ENCODE measurements at places on chromosomes 16 and 17. TPM values are rescaled to one million over a fixed set of nuclear protein-coding genes. Genes with fewer than 3 reads are reported as not detected.

- no peak overlapping the region for H3K4me3 ChIP-seq
- DNase-seq: no peak
- H3K4me1 ChIP-seq: peaks cover 49% of the 10 kb centered on the region
- H3K36me3 ChIP-seq: no peaks in the 10 kb centered on the region
- H3K27me3 ChIP-seq: peaks cover 98% of the 10 kb centered on the region
Measured at GRCh38 chr17:48720266-48721008, 1.9 kb downstream of the PRAC1 start.

DNA sequence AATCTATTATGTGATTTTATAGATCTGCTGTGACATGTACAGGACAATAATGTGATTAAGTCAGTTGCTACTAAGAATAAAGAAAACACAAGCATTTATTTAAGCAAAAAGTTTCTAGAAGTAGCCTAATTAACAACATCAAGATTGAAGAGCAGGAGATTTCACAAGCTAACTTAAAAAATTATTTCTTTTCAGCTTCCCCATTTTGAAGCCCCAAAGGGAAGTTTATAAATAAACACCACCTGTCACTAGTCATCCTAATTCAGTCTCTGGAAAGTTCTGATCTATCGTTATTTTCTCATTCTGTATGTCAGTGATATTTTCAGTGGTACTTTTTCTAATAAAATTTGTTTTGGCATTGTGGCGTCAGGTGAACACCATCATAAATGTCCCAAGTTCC, 8.3 kb downstream of the CAPNS2 start:
- peaks cover 8% of the 10 kb centered on the region for H3K4me1 ChIP-seq
- no peak for DNase-seq
- H3K27me3 ChIP-seq: no peaks in the 10 kb centered on the region
- H3K27ac ChIP-seq: no peak overlapping the region
- no peak overlapping the region for H3K4me3 ChIP-seq

DNA sequence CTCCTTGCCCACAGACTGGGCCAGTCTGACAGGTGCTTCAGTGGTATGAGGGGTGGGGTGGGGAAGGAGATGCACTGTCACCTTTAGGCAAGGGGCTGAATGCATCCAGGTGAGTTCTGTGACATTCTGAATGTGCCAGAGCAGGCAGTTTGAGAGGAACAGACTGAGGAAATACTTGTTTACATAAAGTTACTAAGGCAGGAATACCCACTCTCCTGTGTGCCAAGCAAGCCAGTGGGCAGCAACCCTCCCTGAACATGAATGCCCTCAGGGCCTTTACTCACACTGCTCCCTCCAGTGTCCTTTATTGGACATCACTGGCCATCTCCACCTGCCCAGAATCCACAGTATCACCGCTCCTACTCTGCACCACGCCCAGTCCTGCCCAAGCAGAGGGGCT, 33.1 kb upstream of the ULK2 start:
- peaks cover 23% of the 10 kb centered on the region for H3K36me3 ChIP-seq
- no peak for DNase-seq

- H3K36me3 ChIP-seq: no peaks in the 10 kb centered on the region
- H3K4me1 ChIP-seq: no peaks in the 10 kb centered on the region
- no peak overlapping the region for H3K4me3 ChIP-seq
- DNase-seq: no peak
- H3K27me3 ChIP-seq: no peaks in the 10 kb centered on the region
Measured at GRCh38 chr16:46573008-46573833, 48.0 kb downstream of the SHCBP1 start.

DNA sequence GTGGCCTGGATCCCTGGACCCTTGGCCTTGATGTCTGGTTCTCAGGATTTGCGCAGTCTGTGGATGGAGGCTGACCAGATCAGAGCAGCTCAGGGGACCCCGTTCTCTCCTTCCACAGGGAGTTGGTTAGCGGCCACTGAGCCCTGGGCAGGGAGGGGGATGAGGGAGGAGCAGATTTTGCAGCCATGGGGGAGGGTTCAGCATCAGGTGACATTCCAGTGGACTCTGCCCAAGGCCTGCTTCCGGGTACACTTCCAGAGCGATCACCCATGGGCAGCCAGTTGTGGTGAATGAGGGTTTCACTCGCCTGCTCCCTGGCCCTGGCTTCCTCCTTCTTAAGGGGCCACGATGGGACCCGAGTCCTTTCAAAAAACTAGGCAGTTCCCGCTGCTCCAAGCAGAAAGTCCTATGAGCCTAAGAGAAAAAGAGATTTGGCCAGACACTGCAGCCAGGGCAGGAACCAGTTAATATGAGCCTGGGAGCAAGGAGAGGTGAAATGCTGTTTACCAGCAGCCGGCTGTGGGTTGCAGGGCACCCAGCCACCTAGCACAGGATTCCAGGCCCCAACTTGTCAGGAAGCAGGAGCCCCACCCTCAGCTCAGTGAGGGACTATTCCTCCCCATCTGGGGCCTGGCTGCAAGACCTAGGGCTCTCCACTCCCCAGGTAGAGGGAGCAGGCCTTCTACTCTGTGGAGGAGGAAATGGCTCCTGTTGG, 4.7 kb upstream of the GPRC5C start:
- peaks cover 38% of the 10 kb centered on the region for H3K27me3 ChIP-seq
- H3K27ac ChIP-seq: peak overlapping the region; percentile 99
- H3K4me1 ChIP-seq: peaks cover 59% of the 10 kb centered on the region
- no peaks in the 10 kb centered on the region for H3K36me3 ChIP-seq

GRCh38 chr16:66020642-66021041, 345.8 kb upstream of the CDH5 start:
- H3K36me3 ChIP-seq: no peaks in the 10 kb centered on the region
- no peak overlapping the region for H3K4me3 ChIP-seq
- no peaks in the 10 kb centered on the region for H3K4me1 ChIP-seq
- H3K27me3 ChIP-seq: no peaks in the 10 kb centered on the region
- no peak overlapping the region for H3K27ac ChIP-seq
- DNase-seq: no peak

GRCh38 chr16:86067516-86067915, 168.6 kb downstream of the IRF8 start:
- H3K36me3 ChIP-seq: no peaks in the 10 kb centered on the region
- no peak for DNase-seq
- H3K27me3 ChIP-seq: no peaks in the 10 kb centered on the region
- no peak overlapping the region for H3K27ac ChIP-seq
- H3K4me1 ChIP-seq: no peaks in the 10 kb centered on the region

DNA sequence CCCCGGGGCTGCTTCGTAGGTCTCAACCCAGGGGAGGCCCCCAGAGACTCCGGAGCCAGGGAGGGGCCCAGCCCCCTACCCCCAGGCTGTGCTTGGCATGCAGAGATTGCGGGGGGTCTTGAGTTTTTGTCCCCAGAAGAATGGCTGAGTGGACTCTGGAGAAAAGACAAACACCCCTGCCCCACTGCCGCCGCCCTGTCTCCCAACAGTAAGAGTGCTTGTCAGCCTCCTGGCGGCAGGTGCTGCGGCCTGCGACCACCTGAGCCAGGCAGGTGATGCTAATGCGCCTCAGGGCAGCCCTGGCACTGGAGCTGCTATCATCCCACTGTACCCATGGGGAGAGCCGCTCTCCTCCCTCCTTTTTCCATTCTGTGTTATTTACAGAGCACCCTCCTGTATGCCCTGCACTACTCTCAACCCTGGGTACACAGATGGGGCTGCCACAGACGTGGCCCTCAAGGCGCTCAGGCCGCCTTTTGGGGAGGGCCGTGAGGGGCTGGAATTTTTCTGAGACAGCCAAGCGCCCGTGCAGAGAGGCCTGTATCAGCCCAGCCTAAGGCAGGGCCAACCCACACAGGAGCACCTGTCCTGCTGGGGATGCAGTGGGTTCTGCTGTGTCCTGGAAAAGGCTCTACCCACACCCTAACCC, 2.6 kb upstream of the IL17C start:
- H3K36me3 ChIP-seq: peaks cover 24% of the 10 kb centered on the region
- H3K4me3 ChIP-seq: no peak overlapping the region
- DNase-seq: no peak

GRCh38 chr17:29677221-29677791, 54.6 kb upstream of the CORO6 start:
- DNase-seq: no peak
- H3K4me3 ChIP-seq: no peak overlapping the region
- H3K36me3 ChIP-seq: peaks cover 21% of the 10 kb centered on the region
- peaks cover 30% of the 10 kb centered on the region for H3K4me1 ChIP-seq

GRCh38 chr17:74779948-74780400, 3.8 kb upstream of the NAT9 start:
- H3K27me3 ChIP-seq: no peaks in the 10 kb centered on the region
- peak; percentile 77 for DNase-seq
- H3K4me3 ChIP-seq: no peak overlapping the region

DNA sequence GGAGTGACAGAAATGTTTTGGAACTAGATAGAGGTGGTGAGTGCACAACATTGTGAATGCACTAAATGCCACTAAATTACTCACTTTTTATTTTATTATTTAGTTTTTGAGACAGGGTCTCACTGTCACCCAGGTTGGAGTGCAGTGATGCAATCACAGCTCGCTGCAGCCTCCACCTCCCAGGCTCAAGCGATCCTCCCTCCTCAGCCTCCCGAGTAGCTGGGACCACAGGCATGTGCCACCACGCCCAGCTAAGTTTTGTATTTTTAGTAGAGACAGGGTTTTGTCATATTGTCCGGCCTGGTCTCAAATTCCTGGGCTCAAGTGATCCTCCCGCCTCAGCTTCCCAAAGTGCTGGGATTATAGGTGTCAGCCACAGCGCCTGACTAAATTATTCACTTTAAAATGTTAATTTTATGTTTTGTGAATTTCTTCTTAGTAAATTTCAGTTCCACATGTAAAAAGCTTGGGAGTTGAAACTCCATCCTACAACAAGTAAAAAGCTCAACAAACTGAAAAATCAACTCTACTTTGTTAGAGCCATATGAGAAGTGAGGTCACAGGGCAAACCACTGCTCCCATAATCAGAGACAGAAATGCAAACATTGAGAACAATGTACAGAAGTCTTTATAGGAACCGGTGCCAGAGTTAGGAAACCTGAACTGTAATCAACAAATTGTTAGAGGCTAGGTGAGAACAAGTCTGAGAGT, 13.8 kb upstream of the SLC5A10 start:
- no peaks in the 10 kb centered on the region for H3K36me3 ChIP-seq
- DNase-seq: no peak
- H3K27me3 ChIP-seq: no peaks in the 10 kb centered on the region

DNA sequence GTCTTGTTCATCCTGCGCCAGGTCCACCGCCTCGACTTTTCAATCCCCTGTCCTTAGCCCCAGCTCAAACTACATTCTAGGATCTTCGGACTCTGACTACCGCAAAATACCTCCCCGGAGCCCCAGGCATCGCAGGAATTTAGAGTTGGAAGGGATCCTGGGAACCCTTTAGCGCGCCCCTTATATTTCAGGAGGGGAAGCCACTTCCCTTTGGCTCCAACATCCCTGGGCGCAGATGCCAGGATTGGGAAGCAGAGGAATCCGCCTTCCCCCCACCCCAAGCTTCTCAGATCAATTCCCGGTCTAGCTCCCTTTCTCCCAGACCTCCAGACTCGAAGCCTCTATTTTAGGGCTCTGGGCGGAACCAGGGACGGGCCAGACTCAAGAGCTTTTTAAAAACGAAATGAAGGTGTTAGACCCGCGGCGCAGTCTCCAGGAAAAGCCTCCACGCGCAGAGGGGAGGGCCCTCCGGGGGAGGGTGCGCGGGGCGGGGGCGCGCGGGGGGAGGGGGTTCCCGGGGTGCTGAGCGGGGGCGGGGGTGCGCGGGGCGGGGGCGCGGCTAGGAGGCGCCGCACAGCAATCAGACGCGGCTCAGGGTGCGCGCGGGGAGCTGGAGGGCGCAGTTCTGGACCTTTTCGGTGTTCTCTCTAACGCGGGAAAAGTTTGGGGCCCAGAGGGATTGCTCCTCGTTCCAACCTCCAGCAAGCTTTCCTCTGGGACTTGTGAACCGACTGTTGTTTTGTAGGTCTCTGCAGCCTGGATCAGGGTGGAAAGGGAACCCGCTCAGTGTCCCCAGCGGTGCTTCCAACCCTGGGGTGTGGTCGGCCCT, 1.6 kb downstream of the AHSP start:
- H3K4me1 ChIP-seq: peaks cover 10% of the 10 kb centered on the region
- peak; percentile 67 for DNase-seq
- H3K27me3 ChIP-seq: peaks cover 21% of the 10 kb centered on the region
- H3K27ac ChIP-seq: no peak overlapping the region

- peaks cover 68% of the 10 kb centered on the region for H3K36me3 ChIP-seq
- no peaks in the 10 kb centered on the region for H3K27me3 ChIP-seq
- H3K4me3 ChIP-seq: no peak overlapping the region
- DNase-seq: no peak
- H3K4me1 ChIP-seq: peaks cover 5% of the 10 kb centered on the region
Measured at GRCh38 chr17:15237106-15237425, 28.1 kb downstream of the PMP22 start.

DNA sequence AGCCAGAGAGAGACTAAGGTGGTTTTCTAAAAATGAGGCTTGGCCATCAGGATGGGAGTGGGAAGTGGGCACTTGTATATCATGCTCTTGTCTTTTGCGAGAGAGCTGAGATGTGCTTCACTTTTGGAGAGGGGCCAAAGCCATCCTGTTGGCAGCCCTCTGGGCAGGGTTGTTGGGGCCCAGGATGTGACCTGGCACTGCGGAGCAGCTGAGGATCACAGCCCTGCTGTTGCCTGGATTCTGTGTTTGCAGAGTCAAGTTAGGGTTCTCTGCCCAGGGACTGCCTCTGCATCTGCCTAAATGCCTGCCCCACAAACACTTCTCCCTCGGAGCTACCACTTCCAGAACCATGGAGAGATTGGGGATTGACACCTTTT, 71.2 kb downstream of the PLD6 start:
- no peak overlapping the region for H3K27ac ChIP-seq
- no peaks in the 10 kb centered on the region for H3K27me3 ChIP-seq
- H3K4me1 ChIP-seq: peaks cover 2% of the 10 kb centered on the region
- DNase-seq: no peak
- H3K4me3 ChIP-seq: no peak overlapping the region

GRCh38 chr16:14331020-14331419, 259.9 kb downstream of the MRTFB start:
- H3K27me3 ChIP-seq: no peaks in the 10 kb centered on the region
- H3K4me3 ChIP-seq: no peak overlapping the region
- DNase-seq: no peak
- peaks cover 5% of the 10 kb centered on the region for H3K36me3 ChIP-seq

- H3K36me3 ChIP-seq: no peaks in the 10 kb centered on the region
- H3K27ac ChIP-seq: no peak overlapping the region
- H3K27me3 ChIP-seq: no peaks in the 10 kb centered on the region
- H3K4me3 ChIP-seq: no peak overlapping the region
- DNase-seq: no peak
- H3K4me1 ChIP-seq: no peaks in the 10 kb centered on the region
Measured at GRCh38 chr17:15744074-15744676, 12.1 kb downstream of the TBC1D26 start.

SLC16A6 gene
- not detected for total RNA-seq

OR3A1 gene
- total RNA-seq: not detected

KIF2B gene
- total RNA-seq: not detected

KPNB1 gene
- total RNA-seq: 198 TPM

RNF43 gene
- 12.6 TPM for total RNA-seq

C1QL1 gene
- total RNA-seq: 16.3 TPM

PLLP gene
- 59.1 TPM for total RNA-seq

MYH13 gene
- total RNA-seq: 1.2 TPM

CHP2 gene
- 116 TPM for total RNA-seq

SOCS1 gene
- 31.2 TPM for total RNA-seq
